ENCODE measurements at places on chromosomes 12 and 14.

GRCh38 chr12:94297876-94298505 is 149.6 kb downstream of the PLXNC1 start:
- no peak for DNase-seq

DNA sequence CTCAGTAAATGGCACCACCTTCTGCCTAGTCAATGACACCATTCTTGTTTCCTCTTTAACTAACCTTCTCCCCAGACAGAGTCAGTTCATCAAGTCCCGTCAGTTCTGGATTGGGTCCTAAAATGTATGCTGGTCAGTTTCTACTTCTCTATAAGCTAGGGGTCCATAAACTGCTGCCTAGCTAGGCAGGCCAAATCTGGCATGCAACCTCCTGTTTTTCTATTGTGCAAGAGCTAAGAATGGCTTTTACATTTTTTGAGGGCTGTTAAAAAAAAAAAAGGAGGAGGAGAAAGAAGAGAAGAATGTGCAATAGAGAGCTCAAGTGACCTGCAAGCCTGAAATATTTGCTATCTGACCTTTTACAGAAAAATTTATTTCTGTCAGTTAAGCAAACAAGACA is 6.4 kb upstream of the TMED10 start:
- no peak for DNase-seq

- no peak for DNase-seq
These were observed 196.0 kb upstream of the EEA1 start for GRCh38 chr12:93125126-93125525.

DNA sequence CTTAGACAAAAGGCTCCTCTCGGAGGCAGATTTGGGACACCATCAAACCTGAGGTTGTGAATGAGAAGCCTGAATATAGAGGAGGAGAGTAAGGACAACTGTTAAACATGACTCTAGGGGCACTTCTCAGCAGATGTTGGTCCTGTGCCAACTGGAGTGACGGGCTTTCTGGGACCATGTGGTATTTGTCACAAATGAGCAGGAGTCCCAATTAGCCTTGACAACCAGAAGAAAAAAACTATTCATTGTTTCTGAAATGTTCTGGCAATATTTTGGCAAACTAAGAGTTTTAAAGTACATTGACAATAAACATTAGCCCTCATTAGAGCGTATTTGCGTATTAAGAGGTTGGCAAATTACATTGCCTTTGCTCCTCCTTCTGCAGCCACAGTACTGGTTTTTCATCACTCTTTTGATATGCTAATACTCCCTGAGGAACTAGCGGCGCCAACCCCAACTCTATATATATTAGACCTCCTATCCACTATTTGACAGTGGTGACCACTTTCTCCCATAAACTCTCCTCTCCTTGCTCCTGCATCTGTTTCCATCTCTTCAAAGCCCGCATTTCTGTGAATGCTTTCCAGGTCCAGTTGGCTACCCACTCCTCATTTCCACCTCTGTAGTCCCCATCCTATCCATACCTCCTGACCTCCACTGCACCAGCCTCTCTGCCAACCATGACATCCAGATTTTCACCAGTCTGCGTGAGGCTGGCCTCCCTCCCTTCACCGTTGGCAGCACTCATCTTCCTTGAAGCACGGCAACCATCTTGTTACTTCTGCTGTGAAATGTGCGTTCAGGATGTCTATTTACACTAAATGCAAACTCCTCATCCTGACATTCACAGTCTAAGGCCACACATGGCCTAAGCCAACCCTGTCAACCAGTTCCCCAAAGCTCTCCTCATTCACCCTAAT is 100.7 kb downstream of the ZFC3H1 start:
- no peak for DNase-seq

GRCh38 chr12:72146495-72146894 is 125.7 kb upstream of the TRHDE start:
- no peak for DNase-seq

GRCh38 chr14:34355584-34356263 is 106.3 kb downstream of the SPTSSA start:
- no peak for DNase-seq

All from HEK293T (cell line).